ENCODE measurements at places on chromosomes 3 and 15.

GRCh38 chr15:63598473-63599400 lies 1.6 kb downstream of the FBXL22 start:
- DNase-seq, result no peak

DNA sequence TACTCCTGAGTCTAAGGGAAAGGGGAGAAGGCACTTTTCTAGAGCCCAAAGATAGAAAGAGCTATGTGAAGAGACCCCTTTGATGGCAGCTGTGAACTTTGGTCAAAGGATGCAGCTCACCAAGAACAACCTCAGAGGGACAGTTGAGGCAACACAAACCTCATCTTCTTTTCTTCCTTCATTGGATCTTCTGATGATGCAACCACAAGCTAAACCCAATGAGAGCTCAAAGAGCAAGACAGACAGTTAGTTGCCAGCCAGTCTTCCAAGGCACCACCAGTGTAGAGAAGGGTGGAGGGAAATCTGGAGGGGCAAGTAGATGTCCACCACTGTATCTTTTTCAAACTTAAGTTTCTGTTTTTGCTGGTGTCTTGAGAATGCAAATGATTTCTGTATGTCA lies 10.4 kb upstream of the MNS1 start:
- no peak for DNase-seq

DNA sequence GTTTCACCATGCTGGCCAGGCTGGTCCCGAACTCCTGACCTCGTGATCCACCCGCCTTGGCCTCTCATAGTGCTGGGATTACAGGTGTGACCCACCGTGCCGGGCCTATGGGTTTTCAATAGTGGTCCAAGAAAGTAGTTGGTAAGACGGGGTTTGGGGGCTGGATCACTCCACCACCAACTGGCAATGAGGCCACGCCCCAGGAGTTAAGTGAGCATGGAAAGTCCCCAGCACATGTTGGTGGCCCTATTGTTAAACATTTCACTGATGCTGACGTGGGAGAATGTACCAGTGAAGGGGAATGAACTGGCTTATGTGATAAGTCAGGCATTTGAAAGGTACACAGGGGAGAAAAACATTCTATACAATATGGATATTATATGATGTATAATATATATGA lies 80.4 kb downstream of the CHRD start:
- no peak for DNase-seq

DNA sequence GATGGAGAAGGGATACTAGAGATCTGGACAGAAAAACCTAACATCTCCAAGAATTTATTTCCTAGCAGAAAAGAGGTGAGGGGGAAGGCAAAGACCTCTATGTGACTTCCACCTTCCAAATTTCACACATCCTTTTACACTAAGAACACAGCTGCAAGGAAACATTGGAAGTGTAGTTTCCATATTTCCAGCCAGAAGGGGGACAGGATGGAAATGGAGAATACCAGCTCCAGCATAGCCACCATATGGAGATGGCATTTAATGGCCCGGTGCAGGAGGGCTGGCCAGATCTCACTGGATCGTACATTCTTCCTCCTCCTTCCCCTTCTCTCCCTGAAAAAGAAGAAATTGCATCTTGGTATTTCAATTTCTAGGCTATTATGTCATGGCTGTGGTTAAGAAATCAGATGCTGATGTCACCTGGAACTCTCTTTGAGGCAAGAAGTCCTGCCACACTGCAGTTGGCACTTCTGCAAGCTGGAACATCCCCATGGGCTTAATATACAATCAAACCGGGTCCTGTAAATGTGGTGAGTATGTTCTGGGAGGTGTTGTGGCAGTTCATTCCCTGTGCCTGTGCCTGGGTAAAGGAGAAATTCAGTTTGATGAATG lies 36.9 kb upstream of the TF start:
- DNase-seq, result no peak

DNA sequence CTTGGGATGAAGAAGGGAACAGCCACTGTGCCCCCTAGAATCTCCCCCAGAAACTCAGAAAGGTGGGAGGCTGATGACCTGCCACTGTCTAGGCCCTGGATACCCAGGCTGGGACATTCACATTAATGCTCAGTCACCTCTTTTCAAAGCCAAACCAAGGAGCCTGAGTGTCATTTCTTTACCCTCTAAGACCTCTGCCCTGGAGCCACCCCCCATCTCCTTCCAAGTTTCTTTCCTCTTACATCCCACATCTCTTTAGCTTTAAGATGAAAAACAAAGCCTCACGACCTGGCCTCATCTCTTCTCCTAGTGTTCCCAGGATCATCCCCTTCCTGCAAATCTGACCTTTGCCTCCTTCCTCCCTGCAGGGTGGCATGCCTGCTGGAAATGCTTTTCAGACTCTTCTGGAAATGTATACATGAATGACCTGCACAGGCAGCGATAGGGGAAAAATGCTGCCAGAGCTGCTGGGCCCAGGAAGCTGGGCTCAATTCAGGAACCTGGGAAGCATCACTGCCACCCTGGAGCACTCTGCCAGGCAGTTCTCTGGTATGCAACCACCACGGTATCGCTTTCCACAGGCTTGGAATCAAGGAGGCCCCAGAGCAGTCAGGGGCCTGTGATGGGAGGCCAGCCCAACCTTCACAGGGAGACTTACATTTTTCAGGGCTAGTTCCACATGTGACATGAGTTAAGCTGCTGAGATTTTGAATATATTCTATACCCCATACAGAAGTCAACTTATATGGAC lies 67.6 kb downstream of the DAPK2 start:
- DNase-seq, result no peak

DNA sequence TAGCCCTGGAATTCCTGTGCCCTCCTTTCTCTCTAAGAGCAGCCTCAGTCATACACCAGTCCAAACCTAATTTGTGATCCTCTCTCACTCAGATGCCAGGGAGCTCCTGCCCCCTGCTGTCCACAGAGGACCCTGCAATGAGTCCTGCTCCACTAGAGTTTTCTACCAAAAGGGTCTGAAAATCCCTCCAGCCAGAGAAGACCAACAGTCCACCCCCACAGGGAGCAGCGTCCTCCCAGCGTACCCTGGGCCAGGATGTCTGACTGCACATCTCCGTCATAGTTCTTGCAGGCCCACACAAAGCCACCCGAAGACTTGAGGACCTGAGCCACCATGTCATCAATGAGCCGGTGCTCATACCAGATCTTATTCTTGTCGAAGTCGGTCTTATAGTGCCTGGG lies 15.4 kb downstream of the IDH2 start:
- DNase-seq, result no peak

GRCh38 chr15:69524814-69525213 lies 72.2 kb downstream of the RPLP1 start:
- DNase-seq, result no peak

- DNase-seq, result no peak
Measured at GRCh38 chr3:42872718-42873117, 3.0 kb downstream of the CYP8B1 start.

DNA sequence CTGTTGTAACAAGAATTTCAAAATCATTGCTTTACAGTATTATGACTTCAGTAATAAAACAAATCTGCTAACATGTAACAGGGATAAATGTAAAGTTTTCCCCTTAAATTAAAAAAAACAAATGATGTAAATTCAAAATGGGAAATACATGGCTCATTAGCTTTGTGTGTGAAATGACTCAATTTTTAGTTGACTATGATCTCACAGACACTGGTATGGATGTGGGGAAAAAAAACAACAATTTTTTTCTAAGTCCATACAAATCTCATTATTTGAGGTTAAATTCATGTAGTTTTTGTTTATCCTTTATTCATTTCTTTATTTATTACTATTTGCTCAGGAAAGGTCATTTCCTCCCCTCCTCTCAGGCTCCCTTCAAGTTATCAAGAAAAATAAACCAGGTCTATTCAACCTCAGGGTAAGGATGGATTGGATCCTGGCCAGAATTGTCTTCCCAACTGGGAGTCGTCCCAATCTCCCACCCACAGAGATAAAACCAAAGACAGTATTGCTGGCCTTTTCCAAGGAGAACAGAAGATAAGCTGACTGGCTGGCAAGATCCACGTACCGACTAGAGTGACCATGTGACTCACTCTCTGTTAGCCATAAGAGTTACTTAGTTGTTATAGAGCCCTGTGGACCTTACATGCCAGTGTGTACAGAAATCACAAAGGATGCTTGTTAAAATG lies 373.3 kb downstream of the GAP43 start:
- no peak for DNase-seq

GRCh38 chr3:81764665-81765064 lies 3.2 kb upstream of the GBE1 start:
- DNase-seq, result no peak

GRCh38 chr3:194184801-194185200 lies 48.9 kb downstream of the HES1 start:
- no peak for DNase-seq

GRCh38 chr3:126873416-126873815 lies 109.5 kb upstream of the PLXNA1 start:
- DNase-seq, result no peak

GRCh38 chr3:74897006-74897405 lies 282.5 kb upstream of the CNTN3 start:
- no peak for DNase-seq

- DNase-seq, result no peak
Measured at GRCh38 chr3:188855675-188856074, 316.1 kb upstream of the TPRG1 start.

- DNase-seq, result no peak
Measured at GRCh38 chr3:100833483-100833882, 124.2 kb downstream of the TFG start.

DNA sequence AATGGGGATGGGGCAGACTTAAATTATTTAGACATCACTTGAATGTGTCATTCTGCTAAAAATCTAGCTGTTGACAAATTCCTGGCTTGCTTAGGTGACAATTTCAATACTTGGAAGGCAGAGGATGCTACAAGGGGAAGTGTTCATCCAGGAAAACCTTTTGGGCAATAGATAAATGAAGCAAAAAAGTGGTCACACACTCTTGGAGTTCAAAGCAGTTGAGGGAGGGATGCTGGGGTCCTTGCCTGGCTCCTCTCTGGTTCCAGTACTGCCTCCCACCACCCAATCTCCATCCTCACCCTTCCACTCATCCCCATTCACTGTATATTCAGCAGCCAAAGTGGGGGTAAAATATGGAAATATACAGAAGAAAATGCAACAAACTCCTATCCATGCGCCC lies 52.6 kb upstream of the FRMD4B start:
- no peak for DNase-seq

- no peak for DNase-seq
Measured at GRCh38 chr15:52331490-52332240, 36.1 kb upstream of the MYO5C start.

DNA sequence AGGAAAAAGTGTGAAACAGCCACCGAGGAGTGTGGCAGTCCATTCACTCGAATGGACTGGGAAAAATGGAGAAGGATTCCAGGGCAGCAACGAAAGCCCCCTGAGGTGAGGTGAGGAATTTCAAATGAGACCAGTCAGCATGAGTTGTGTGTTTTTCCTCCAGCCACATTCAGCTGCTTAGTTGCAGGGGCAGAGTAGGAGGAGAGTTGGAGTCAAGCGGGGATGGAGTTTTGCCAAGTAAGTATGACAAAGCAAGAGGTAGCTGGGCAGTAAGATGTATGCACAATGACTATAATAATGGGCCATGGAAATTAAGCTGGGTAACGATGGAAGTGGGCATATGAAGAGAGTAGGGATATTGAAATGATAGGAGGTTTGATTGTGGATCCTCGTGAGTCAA lies 64.4 kb downstream of the CCDC54 start:
- no peak for DNase-seq

- DNase-seq, result no peak
Measured at GRCh38 chr15:54580643-54581042, 602.4 kb downstream of the UNC13C start.

DNA sequence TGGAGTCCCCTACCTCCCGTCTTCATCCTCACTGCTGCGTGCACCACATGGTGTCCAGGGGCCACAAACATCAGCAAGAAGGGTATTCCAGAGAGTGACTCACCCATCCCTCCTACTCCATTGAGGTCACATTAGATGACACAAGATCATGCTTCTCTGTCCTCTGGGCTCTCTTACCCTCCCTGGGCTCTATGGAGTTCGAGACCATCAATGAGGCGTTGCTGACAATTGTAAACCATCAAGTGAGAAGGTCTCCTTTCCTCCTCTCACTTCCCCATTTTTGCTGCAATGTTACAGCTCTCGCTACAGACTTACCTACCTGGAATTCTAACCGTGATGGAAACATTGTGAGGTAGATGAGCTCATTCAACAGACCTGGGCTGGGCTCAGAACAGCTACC lies 51.7 kb downstream of the HMCES start:
- no peak for DNase-seq

DNA sequence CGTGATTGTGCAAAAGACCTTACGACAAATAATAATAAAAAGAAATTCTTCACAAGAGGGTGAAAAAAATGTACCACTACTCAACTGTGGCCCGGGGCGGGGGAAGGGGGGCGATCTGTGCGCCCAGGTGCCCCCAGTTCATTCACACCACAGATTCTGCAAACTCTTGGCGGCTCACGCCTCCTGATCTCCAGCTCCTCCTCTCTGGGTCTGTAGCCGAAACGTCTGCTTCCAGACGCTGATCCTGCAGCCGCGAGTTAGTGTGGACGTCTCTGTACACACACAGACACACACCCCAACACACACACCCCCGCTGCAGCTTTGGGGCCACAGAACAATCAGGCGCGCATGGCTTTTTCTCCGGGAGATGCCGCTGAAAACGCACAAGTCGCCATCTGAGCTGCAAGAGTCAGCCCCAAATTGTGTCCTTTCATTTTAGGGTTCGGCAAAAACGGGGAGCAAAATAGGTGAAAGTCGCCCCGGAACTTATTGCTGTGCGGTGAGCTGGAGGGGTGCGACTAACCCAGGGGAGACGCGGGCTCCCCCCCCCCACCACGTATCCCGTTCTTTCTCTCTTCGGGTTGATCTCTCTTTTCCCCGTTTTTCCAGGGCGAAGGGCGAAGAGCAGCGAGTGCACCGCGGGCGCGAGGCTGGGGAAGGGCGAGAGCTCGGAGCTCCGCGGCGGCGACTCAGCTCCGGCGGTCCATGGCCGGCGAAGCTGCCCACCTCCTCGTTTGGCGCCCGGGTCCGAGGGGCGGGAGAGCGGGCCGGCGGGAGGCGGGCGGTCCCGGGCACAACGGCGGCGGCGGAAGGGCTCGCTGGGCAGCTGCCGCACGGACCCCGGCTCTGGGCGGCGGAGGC lies 505 bp upstream of the WNT5A start:
- no peak for DNase-seq

GRCh38 chr15:63896336-63897115 lies 62.8 kb upstream of the HERC1 start:
- no peak for DNase-seq

GRCh38 chr3:494190-494589 lies 297.6 kb downstream of the CHL1 start:
- no peak for DNase-seq

DNA sequence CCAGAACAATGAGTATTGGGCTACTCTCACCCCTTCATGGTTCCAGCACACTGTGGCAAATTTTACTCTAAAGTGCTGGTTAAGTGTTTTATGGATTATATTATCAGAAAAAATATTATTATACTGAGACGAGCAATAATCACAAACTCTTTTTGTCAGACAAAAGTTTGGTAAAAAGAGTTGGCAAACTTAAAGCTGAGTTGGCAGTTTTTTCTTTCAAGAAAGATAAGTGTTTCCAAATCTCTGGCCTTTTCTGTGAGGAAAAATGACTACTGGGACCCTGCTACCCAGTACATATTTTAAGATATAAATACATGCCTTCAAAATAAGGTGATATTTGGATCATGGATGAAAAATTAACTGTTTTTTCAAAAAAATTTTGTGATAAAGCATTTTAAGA lies 471.5 kb upstream of the IL12A start:
- DNase-seq, result no peak

Data from DMS 273 treated with DMSO at 0.1 percent for 48 hours (cell line).